Psoas muscle (tissue), 8 donors: ENCODE measurements at places on chromosomes 3 and 15. TPM values are rescaled to one million over a fixed set of nuclear protein-coding genes. Genes with fewer than 3 reads are reported as not detected.

DNA sequence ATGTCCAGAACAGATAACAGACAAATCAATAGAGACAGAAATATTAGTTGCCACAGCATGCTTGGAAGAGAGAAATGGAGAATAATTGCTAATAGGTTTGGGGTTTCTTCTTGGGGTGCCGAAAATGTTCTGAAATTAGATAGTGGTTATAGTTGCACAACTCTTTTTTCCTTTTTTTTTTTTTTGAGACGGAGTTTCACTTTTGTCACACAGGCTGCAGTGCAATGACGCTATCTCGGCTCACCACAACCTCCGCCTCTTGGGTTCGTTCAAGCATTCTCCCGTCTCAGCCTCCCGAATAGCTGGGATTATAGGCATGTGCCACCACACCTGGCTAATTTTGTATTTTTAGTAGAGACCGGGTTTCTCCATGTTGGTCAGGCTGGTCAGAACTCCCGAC lies 163.3 kb downstream of the PLCH1 start:
- no peak for DNase-seq

The ZMYND10 gene
- total RNA-seq, result 0.42 TPM

GRCh38 chr15:65751431-65751830 lies 40.7 kb downstream of the DENND4A start:
- no peak for DNase-seq

- no peak for DNase-seq
Measured at GRCh38 chr3:73255609-73256029, 194.2 kb downstream of the EBLN2 start.

The PCLAF gene
- total RNA-seq, result 0.24 TPM

The DNAH12 gene
- 0.04 TPM for total RNA-seq

DNA sequence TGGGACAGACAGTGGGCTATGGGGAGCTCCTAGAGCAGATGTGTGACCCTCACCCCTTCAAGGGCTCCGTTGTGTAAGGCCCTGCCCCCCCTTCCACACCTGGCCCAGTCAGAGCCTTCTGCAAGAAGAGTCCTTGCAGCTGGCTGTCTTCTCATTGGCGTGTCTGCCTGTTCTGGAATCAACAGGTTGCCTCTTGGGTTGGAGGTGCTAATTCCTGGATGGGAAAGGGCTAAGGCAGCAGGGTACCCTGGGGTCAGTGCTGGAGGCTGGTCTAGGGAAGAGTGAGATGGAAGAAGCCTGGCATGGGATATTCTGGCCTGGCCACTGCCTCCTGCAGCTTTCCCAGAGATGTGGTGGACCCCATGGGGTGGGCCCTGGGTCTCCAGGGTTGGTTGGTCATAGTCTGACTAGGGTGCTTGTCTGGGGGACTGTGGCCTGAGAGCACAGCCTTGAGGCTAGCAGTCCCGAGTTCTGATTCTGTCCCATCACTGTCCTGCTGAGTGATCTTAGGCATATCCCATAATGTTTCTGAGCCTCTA lies 5.1 kb downstream of the TEX264 start:
- peak; percentile 16 for DNase-seq
